ENCODE measurements at places on chromosomes 2 and 18.

DNA sequence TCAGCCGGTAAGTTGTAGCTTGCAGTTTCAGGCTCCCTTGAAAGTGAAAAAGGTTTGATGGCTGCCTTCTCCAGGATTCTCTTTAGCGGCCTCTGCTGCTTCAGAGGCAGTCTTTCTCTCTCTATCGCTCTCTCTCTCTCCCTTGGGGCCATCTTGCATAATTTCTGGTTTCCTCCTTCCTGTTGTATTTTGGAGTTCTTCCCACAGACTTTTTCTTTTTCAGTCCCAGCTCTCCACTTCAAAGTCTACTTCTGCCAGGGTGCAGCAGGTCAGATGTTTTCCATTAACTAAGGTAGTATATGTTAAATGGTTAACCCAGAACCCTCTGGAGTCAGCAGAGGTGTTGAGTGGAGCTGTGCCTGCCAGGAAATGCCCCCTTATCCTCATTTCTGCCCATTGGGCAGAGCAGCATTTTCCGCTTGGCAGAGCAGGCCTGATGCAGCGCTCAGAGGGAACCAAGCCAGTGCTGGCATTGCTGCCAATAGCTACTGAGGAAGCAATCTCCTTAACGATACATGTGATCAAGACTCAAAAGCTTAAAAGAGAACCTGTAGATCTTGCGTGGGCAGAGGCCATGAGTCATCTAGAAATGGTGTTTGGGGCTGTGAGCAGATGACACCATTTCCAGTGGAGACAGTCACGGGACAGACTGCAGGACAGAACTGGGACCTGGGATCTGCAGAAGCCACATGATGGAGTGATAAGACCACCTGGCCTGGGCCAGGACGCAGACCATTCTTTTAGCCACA is 20.8 kb downstream of the DBI start:
- DNase-seq: peak; percentile 40

- no peak for DNase-seq
Observed at GRCh38 chr18:8942021-8942908, 160.2 kb upstream of the NDUFV2 start.

DNA sequence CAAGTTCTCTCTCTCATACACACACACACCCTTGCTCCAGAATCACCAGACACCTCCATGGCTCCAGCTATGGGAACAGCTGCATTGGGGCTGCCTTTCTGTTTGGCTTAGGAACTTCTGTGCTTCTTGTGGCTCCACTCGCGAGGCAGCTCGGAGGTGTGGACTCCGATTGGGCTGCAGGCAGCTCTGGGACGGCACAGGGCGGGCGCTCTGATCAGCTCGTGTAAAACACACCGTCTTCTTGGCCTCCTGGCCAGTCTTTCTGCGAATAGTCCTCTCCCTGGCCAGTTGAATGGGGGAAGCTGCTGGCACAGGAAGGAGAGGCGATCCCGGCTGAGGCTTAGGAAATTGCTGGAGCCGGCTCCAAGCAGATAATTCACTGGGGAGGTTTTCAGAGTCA is 22.4 kb downstream of the FOSL2 start:
- DNase-seq: no peak

DNA sequence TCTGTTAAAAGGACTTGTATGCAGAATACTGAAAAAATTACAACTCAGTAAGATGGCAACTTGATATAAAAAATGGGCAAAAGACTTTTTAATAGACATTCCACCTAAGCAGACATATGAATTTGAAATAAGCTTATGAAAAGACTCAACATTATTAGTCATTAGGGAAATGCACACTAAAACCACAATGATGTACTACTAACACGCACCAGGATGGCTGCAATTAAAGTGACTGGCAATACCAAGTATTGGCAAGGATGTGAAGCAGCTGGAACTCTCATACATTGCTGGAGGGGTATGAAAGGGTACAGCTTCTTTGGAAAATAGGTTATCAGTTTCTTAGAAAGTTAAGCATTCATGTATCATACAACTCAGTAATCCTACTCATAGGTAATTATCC is 3.2 kb upstream of the ENOSF1 start:
- no peak for DNase-seq

DNA sequence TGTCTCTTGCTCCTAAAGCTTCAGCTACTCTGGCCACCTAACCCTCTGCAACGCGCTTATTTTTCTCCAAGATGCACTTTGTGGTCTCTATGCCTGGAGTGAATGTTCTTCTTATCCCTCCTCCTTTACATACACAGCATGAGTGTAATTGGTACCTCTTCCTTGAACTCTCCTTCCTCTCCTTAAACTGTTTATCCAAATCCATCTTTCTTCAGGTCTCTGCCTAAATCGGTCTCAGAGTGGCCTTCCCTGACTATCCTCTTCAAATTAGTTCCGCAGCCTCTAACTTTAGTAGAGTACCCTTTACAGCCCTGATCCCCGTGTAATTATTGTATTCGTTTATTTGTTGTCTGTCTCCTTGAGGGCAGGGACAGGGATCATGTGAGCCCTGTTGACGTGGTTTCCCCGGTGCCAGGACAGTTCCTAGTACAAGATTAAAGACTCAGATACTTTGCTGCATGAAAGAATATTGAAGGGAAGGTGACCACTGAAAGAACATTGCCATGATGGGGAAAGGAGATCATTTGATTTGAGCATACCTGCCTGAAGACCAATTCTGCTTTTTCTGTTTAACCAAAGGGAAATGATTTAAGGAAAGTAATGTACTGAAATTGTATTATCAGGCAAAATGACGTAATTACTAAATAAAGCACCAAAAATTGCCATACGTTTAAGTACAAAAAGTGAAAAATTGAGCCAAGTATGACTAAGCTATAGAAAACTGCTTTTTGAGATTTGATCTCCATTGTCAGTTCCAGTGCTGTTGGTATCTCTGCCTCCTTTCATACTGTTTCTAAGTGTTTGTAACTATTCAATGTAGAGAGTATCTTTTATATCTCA is 1.2 kb downstream of the CNOT9 start:
- no peak for DNase-seq

GRCh38 chr2:150120326-150120955 is 367.0 kb downstream of the RND3 start:
- DNase-seq: no peak

DNA sequence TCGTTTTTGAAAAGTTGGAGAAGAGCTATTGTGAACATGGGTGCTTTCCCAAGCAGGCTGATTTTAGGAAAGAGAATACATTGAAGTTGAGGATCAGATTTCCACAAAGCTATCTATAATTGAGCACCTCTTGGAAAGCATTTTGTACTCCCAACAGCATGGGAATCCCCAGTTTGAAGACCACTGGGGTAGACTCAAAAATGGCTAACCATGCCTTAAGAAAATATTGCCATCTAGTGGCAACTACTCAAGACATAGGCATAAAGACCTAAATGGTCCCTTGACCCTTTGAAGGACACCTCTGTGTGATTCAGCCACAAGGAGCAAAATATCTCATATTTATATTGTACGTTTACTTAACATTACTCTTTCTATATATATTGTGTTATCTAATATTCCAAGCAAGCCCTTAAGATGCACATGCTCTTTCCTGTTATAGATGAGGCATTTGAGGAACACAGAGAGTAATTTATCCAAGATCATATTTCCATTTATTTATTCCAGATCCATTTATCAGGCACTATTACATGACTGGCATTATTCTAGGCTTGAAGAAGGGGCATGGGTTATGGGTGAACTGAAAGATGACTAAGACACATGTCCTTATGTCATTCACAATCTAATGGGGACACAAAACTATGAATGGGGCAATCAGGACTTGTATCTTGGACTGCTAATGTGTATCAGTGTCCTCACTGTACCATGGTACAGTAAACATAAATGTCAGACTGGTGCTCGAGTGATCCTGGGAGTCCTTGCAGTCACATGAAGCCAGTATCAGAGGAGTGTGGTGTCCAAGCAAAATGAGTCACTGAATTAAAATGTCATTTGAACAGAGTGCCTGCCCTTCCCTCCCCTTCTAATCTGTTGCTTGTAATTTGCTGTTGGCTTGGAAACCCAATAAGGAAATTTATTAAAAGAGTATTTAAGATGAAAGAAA is 121.0 kb upstream of the XPO1 start:
- no peak for DNase-seq

GRCh38 chr2:135876066-135876711 is at the start of gene MCM6:
Gene MCM6 (minus strand): TSS chr2:135876443. CDS start chr2:135876365, 78 bp downstream.
- peak; percentile 88 for DNase-seq

DNA sequence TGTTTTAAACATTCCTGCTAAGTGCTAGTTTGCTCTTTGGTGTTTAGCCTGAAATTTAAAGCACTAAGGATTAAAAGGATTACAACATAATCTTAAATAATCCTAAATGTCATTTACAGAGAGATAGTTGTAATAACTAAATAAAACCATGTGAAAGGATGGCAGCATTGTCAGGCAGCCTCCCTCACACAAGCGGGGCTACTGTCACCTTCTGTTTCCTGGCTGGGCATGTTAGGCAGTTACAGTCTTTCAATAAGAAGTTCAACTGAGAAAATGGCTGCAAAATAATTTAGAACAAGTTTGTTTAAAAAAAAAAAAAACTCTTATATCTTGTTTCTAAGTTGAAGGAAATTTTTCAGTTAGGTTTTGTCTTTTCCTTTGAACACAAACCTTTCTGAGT is 124.9 kb downstream of the ARHGAP15 start:
- no peak for DNase-seq

- DNase-seq: no peak
Observed at GRCh38 chr2:215899141-215900074, 113.9 kb downstream of the MREG start.

GRCh38 chr2:51149725-51150124 is 117.8 kb upstream of the NRXN1 start:
- no peak for DNase-seq

DNA sequence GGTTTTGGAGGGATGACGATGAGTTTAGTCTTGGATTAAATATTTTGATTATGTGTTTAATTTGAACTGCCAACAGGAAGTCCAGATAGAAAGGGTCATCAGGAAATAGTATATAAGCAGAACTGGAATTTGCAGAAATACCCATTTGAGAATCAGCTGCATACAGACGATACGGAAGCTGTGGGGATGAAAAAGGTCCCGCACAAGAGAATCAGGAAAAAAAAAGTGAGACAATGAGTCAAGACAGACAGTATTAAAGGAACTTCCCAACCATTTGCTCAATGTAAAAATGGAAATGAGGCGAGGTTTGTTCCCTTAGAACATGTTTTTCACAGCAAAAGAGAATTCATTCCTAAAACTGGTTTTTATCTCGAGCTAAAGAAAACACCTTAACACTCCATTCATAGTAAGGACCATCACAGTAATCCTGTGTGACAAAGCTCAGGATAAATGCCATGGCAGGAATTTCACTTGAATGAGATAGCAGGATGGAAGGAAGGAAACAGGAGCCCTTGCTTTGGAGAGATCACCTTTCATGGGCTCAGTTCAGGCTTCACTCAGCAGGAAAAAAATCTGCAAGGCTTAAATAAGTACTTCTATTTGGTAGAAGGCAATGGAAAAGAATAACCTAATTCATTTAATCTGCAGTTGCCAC is 29.3 kb downstream of the BCL2 start:
- no peak for DNase-seq

GRCh38 chr2:118850168-118850900 is 2.9 kb upstream of the EN1 start:
- no peak for DNase-seq

DNA sequence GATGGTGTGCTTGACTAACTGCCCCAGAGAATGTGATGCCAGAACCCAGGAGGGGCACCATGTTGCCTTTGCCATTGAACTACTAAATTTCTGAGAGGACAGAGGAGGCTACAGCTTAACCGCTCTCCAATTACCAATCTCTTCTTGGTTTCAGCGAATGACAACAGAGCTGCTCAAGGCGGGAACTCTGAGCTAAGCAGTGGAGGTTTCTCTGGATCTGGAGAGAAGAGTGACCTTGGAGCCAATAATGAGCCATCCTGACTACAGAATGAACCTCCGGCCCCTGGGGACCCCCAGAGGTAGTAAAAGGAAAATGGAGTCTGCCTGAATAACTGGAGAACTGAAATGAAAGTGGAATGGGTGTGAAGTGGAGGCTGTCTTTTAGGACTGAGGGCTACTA is 53.2 kb downstream of the DIS3L2 start:
- DNase-seq: no peak
